ENCODE measurements at places on chromosomes 6 and 20.

GRCh38 chr6:35856250-35856649 lies 51.1 kb downstream of the LHFPL5 start:
- no peak for DNase-seq

DNA sequence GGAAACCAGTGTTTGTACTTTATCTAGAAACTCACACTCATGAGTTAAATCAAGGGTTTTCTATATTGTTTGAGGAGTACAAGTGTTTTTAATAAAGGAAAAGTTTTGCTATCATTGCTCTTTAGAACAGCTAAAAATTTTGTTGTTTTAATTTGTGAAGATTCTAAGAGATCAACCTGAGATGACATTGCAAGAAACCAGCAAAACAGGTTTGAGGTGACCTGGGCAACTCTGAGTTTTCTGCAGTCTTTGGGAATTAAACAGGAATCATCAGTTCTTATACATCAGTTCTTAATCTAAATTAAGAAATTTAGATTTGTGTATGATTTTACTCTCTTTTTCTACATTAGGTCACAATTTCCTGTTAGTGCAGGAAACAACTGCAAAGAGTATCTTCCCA lies 114.5 kb downstream of the JAG1 start:
- DNase-seq = no peak

DNA sequence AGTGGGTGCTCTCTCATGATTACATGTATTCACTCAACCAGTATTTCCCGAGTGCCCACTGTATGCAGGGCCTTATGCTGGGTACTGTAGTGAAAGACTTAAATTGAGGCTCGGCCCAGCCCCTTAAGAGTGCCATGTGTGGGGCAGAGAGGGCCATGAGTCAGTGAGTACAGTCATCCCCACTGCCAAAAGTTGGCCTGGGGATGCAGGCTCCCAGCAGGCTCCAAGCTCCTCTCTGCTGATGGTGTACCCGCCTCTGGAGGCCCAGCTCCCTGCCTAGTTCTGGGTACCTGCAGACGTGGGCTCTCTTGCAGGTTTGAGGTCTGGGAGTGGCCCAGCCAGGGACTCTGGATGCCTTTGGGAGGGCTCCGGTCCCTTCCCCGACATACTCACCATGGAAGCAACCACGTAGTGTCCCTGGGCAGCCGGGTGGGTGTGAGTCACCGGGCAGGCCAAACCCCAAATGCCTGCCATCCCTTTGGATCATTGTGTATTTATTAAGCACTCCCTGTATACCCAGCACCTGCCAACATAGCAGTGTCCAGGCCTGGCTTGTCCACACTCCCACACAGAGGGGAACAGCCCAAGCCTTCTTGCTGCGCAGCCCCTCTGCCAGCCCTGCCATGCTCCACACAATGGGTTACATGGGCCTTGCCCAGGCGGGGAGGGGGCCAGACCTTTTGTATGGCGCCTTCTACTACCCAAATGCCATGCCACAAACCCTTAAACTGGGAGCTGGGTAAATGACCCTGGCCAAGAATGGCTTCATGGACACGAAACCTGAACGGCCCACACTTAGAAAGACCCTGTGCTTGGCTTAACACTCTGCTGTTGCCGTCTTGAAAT lies 153.6 kb downstream of the VEGFA start:
- DNase-seq = no peak

DNA sequence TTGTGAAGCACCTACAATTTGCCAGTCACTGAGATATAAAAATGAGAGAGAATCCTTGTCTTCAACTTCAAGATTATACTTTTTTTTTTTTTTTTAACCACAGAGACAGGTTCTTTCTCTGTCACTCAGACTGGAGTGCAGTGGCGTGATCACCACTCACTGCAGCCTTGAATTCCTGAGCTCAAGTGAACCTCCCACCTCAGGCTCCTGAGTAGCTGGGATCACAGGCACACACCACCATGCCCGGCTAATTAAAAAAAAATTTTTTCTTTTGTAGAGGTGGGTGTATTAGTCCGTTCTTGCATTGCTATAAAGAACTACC lies 51.6 kb upstream of the PMEPA1 start:
- no peak for DNase-seq

- no peak for DNase-seq
Measured at GRCh38 chr20:14832630-14833029, 495.2 kb upstream of the FLRT3 start.

- no peak for DNase-seq
Measured at GRCh38 chr6:54307439-54307910, 766 bp upstream of the TINAG start.

GRCh38 chr6:17278289-17279063 lies 2.7 kb upstream of the RBM24 start:
- DNase-seq = peak; percentile 32

GRCh38 chr6:163672710-163673109 lies 258.2 kb downstream of the QKI start:
- no peak for DNase-seq

GRCh38 chr6:133170602-133171001 lies 70.6 kb upstream of the EYA4 start:
- DNase-seq = no peak

DNA sequence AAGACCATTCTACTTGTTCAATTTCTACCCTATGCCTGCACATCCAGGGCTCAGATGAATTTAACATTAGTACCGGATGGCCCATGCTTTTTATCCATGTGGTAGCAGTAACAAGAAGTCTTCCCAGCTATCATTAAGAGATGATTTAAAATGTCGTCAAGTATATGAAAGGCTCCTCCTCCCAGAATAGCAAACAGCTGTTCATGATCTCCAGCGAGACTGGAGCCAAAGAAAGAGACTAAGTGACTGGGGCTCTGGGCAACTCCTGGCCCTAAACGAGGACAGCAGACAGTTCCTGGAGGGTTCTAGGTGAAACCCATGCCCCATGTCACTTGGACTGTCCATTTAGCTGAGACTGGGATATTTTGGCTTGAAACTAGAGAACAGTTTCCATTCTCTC lies 160.8 kb downstream of the CDC5L start:
- no peak for DNase-seq

DNA sequence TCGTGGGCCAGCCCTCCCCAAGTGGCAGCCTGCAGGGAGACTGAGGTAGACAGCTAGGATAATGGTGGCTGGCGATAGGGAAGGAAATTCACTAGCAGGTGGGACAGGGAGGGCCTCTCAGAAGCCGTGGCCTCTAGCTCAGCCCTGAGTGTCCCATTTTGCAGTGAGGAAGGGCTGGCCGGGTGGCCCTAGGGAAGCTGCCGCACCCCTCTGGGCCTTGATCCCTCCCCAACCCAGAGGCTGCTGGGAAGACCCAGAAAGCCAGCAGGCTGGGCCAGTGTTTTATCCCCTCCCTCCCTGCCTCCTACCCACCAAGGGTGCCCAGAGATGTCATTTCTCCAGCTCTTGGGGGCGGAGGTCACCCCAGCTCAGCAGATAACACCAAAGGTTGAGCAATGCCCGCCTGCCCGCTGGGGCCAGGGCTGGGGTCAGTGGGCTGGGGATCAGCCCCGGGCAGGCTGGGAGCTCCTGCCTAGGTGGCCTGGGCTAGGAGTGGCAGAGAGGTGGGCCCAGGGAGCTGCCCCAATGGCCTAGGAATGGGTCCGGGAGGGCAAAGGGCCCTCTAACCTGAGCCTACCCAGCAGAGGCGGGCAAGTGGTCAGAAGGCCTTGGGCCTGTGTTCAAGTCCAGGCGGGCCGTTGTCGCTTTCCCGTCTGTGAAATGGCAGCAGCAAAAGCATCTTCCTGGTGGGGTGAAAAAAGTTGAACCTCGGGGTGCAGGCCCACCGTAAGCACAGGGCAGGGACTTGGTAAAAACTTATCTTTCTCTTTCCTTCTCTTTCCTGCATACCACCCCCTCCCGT lies 1.6 kb upstream of the CEBPB start:
- no peak for DNase-seq

- no peak for DNase-seq
Measured at GRCh38 chr6:108321253-108321747, 26.4 kb downstream of the AFG1L start.

- DNase-seq = no peak
Measured at GRCh38 chr6:142008016-142008735, 124.5 kb upstream of the GJE1 start.

DNA sequence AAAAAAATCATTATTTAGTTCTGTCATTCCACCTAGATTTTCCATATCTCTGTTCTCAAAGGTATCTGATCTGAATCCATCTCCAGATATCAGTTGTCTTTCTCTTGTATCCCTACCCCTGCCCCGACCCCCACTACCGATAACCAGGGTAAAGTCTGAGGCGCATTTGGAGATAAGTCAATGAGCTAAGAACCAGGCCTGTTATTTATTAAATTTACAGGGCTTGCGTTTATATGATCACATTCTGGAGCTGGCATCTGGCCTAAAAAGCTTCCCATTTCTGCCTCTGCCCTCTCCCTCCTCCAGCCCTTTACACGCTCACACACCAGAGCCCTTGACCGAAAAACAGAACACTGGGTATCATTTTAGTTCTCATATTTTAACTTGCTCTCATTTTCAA lies 144.7 kb downstream of the ALDH8A1 start:
- no peak for DNase-seq

GRCh38 chr6:44223319-44224028 lies at the start of gene SLC29A1:
TSS of gene SLC29A1 (plus strand) at chr6:44223595. CDS start at chr6:44227314, 3,719 bp downstream.
- DNase-seq = no peak

- DNase-seq = no peak
Measured at GRCh38 chr6:31614684-31615578, at the start of gene AIF1. TSS of gene AIF1 (plus strand) at chr6:31615234. CDS start at chr6:31615330, 96 bp downstream.

- DNase-seq = no peak
Measured at GRCh38 chr6:124882579-124883393, 79.5 kb upstream of the RNF217 start.

GRCh38 chr6:79410806-79411205 lies 126.4 kb downstream of the LCA5 start:
- DNase-seq = no peak

DNA sequence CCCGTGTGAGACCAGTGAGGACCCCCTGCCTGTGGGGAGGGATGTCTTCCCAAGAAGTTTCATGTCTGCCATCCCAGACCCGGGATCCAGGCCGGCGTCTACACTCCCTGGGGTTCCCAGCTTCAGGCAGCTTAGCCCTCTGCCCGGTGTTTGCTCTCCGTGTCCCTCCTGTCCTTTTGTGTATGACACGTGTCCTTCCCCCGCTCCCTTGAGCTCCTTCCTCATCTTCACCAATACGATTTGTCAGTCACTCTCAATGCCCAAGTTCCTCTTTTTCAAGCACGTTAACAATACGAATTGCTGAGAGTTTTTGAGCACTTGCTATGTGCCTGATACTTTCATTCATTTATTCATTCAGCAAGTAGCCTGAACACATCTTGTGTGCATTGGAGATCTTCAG lies 115.6 kb upstream of the PTPN1 start:
- DNase-seq = no peak

DNA sequence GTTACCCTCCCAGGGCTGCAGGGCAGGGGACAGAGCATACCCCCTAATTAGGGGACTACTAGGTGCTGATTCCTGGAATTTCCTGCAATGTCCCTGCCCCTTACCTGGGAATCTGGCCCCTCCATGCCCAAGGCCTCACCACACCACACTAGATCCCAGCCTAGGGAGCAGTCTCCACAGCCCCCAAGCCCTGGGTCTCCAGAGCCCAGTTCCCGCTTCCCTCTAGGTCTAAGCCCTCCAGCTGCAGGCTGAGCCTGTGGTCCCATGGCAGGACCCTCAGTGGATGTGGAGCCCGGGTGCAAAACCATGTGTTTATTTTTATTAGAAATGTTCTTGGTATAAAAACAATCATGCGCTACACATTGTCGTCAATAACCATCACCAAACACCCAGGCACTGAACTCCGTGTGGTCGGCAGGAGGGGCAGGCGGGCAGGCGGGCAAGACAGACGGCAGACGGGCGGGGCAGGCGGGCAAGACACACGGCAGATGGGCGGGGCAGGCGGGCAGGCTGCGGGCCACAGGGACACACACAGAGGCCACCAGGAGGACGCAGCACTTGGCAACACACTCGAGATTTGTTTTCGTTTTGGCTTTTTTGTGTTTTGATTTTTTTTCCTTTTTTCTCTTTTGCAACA lies 124.2 kb downstream of the GRM4 start:
- DNase-seq = no peak

DNA sequence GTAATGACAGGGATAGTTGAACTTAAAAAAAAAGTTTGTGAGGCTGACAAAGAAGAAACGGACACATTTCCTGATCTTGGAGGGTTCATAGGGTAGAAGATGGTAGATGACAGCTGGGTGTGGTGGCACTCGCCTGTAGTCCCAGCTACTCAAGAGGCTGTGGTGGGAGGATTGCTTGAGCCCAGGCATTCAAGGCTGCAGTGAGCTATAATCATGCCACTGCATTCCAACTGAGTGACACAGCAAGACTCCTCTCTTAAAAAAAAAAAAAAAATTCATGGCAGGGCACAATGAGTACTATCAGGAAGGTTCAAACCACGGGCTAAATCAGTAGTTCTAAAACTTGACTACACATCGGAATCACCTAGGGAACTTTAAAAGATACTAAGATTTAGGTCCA lies 2.0 kb upstream of the MICA start:
- no peak for DNase-seq

DNA sequence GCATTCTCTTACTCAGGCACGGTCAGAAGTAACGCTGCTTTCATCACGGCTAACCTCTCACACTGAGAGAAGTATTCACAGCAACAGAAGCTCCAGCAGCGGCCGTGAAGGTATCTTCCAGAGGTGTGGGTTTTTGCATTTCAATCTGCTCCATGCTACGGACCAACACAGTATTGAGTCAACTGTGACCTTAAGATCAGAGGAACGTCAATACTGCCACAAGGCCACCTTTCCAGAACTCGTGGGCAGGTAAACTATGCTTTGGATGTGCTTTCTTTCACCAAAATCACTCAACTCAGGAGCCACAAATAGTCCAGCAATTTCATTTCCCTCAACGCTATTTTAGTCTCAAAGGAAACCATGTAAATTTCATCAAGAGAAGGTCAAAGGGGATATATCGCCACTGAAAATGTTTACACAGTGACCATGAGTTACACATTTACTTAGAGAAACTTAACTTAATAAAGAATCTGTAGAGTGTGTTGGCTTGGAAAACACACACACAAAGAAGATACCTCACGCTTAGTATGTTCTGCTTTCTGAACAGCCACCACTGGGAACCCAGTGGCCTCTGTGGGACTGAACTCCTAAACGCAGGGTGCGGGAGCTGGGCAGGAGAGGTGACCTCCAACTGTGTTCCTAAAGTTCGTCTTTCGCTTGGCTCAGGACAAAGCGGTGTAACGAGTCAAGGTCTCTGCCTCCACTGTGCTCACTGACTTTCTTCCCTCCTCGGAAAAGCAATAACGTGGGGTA lies 27.9 kb downstream of the TXNDC5 start:
- no peak for DNase-seq

- DNase-seq = peak; percentile 65
Measured at GRCh38 chr6:52576392-52577021, 353 bp downstream of the TRAM2 start.

DNA sequence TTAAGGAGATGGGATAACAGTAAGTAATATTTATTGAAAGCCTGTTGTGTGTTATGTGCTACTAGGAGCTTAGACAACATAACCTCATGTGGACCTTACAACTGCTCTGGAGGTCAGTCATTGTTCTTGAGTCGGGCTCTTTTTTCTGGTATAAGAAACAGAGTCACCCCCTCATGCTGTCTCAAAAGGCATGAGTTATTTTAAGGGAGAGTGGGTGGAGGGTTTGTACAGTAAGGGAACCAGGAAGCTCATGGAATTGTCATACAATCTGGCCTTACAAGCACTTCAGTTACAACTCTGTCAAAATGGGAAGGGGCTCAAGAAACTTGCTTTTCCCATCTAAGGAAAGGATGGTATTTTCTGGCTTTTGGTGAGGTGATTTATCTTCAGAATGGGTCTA lies 16.5 kb upstream of the DSE start:
- no peak for DNase-seq
